Ovary (tissue), 10 donors: ENCODE measurements at places on chromosomes 3 and 15.

DNA sequence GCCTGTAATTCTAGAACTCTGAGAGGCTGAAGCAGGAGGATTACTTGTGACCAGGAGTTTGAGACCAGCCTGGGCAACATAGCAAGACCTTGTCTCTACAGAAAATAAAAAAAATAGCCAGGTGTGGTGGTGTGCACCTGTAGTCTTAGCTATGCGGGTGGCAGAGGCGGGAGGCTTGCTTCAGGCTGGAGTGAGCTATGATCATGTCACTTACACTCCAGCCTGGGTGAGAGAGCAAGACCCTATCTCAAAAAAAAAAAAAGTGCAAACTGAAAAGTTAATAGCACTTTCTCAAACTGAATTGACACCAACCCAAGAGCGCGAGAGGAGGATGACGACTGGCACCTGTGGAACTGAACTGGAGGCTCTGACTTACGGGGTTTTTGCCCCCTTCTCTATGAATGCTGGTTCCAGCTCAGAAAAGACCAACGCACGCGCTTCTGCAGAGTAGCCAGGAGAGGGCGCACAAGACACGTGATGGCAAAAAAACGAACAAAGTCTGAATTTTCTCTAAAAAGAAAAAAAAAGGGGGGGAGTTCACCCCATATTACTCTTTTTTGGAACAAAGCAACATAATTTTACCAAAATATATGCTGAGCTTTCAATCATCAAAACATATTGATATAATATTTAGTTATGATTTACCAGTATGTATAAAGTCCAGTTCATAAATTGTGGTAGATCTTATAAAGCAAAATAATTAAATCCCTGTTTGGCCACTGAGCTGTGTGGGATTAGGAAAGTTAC lies 23.7 kb downstream of the CFAP92 start:
- no peak for DNase-seq

DNA sequence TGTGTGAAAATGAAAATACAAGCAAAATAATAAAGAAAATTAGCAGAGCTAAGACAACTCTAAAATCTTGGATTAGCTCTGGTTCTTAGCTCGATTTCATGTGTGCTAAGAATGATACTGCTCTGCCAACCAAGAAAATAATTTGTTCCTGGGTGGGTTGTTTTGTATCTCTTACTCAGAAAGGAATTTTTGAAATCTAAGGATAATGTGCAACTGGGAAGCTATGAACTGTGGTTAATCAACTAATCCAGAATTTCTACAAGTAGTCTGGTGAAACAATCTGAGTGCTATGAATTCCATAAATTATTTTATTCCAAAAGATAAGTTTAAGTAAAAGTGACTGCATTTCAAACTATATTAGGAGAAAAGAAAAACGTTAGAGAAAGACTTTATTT lies 92.0 kb downstream of the TFDP2 start:
- no peak for DNase-seq

GRCh38 chr3:37988931-37989525 lies 1.6 kb upstream of the VILL start:
- no peak for DNase-seq

DNA sequence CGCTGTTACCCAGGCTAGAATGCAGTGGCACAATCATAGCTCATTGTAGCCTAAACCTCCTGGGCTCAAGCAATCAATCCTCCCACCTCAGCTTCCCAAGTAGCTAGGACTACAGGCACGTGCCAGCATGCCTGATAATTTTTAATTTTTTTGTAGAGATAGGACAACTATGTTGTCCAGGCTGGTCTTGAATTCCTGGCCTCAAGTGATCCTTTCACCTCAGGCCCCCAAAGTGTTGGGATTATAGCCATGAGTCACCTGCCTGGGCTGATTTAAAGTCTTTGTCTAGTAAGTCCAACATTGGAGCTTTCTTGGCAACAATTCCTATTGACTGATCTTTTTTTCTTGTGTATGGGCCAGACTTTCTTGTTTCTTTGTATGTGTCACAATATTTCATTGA lies 28.1 kb downstream of the SPINK8 start:
- no peak for DNase-seq

DNA sequence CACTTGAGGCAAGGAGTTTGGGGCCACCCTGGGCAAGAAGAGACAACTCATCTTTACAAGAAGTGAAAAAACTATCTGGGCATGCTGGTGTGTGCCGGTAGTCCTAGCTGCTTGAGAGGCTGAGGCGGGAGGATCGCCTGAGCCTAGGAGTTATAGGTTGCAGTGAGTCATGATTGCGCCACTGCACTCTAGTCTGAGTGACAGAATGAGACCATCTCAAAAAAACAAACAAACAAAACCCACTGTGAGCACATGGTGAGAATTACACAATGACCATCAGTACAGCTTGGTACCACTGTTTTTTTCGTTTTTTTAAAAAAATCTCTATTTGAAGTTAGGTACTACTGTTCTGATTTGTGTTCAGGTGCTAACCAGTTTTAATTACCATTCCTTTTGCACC lies 13.6 kb downstream of the VPS39 start:
- no peak for DNase-seq

DNA sequence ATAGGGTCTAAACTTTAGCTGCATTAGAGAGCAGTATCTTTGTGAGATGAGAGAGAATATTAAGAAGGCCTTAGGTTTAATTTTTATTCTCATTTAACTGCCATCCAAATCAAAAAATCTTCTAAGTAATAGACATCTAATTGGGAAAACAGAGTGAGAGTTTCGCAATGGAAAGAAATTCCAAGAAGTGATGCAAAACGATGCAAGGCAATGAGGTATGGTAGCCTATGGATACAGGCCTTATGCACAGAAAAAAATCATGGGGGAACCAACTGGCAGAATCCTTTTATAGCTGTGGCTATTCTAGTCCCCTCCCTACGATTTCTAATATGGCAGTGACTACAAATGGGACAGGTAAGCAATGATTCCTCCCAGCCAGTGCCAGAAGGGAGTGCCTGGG lies 225.9 kb downstream of the GREM1 start:
- no peak for DNase-seq

DNA sequence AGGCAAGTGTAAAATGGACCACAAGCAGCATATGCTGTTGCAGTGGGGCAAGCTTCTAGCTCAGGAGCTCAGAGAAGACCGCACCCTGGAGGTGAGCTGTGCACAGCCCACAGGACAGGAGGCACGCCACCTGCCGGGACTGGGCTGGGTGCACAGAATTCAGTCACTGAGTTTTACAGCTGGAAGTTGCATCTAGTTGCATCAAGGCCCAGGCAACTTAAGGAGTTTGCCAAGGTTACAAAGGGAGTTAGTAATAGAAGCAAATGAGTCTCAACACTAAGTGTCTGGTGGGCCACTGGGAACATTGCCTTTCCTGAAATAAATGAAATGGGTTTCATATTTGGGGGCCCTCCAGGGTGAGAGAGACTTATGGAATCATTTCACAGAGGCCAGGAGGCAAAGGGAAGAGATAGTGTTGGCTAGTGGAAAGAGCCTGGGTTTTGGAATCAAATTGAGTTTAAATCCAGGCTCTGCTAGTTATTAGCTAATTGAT lies 36.0 kb upstream of the TIMP4 start:
- DNase-seq, result no peak

GRCh38 chr3:134161898-134162615 lies 88.6 kb downstream of the RYK start:
- no peak for DNase-seq

DNA sequence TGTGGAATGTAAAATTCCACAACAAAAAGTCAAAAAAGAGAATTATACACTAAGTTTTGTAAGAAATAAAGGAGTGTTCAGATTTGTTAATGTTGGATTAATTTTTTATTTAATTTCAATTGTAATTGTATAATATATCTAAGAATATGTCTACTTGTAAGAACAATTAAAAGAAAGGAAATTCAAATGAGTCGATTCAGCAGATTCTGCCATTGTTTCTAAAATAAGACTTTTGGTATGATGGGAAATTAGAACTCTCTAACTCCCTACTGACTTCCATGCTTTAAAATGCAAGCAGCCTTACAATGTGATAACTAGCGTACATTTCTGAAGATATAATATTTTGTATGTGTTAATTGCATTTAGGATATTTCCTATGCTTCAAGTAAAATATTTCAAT lies 395.9 kb upstream of the ZNF717 start:
- no peak for DNase-seq

GRCh38 chr3:193773266-193774220 lies 180.5 kb downstream of the OPA1 start:
- no peak for DNase-seq

- peak; percentile 22 for DNase-seq
These were observed 805 bp upstream of the RGMA start for GRCh38 chr15:93089727-93090305.

DNA sequence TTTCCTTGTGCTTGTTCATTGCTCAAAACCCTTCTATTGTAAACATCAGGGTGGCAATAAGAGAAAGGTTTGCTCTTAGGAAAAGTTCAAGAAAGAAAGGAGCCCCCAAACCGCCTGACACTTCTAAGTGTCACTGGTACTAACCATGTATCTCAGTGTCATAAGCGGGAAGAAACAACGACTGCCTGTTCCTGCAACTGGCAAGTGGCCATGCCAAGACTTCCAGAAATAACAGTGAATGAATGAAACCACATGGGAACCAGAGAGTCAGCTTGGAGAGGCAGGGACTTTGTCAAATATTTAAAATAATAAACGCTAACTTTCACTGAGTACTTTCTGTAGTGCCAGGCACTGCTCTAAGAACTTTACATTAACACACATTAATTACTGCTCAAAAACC lies 1.1 kb downstream of the PLSCR2 start:
- DNase-seq, result no peak

GRCh38 chr3:67653425-67654098 lies 850 bp downstream of the SUCLG2 start:
- DNase-seq, result no peak

DNA sequence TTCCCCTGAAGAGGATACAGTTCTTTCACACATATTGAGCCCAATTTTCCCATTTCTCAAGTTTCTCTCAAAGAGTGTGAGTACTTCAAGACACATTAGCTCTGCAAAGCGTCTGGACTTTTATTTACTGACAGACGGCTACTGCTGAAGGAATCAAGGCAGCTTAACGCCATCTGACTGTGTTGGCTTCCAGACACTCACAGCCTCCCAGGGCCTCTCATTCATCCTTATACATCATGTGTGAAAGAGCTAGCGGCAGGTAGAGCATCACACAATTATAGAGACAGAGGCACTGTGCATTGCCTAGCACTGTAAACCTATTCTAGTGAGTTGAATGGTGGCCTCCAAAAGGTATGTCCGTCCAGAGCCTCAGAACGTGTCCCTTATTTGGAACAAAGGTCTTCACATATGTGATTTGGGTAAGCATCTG lies 284.1 kb upstream of the STT3B start:
- no peak for DNase-seq

- DNase-seq, result no peak
These were observed 105.6 kb upstream of the MB21D2 start for GRCh38 chr3:193023218-193023617.

- DNase-seq, result no peak
These were observed 27.1 kb upstream of the PIK3CB start for GRCh38 chr3:138861798-138862197.

- no peak for DNase-seq
These were observed 121.3 kb upstream of the CHL1 start for GRCh38 chr3:75260-75659.

GRCh38 chr3:134675726-134676256 lies 25.0 kb upstream of the KY start:
- no peak for DNase-seq

- no peak for DNase-seq
These were observed 41.9 kb upstream of the SPESP1 start for GRCh38 chr15:68888419-68888818.

GRCh38 chr3:155704771-155705559 lies 39.9 kb downstream of the PLCH1 start:
- no peak for DNase-seq

DNA sequence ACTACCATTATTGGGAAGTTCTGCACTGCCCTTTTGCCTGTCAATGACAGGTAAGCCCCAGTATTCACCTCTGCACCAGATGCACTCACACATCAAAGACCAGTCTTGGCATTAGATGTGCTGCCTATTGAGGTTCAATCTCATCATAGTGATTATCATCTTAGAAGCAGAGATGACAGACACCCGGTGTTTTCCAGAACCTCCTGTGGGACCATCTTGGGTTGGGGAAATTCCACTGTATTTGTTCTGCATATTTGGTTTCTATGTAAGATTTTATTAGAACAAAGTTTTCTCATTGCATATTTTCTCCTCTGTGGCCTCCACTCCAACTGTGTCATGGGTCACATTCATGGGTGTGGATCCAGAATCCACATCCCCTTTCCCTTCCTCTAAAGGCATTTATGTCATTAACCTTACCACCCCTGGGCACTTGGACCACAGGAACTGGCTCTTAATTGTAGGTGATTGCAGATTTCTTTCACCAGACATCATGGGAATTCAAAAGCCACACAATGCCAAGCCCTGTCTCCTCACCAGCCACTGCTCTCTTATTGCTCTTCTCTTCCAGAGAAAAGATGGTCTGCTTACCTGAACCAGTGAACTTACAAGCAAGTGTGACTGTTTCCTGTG lies 31.2 kb downstream of the PLA1A start:
- no peak for DNase-seq

GRCh38 chr15:71400294-71400693 lies 285.0 kb downstream of the THSD4 start:
- DNase-seq, result no peak

GRCh38 chr3:69448877-69449276 lies 63.0 kb upstream of the FRMD4B start:
- no peak for DNase-seq

DNA sequence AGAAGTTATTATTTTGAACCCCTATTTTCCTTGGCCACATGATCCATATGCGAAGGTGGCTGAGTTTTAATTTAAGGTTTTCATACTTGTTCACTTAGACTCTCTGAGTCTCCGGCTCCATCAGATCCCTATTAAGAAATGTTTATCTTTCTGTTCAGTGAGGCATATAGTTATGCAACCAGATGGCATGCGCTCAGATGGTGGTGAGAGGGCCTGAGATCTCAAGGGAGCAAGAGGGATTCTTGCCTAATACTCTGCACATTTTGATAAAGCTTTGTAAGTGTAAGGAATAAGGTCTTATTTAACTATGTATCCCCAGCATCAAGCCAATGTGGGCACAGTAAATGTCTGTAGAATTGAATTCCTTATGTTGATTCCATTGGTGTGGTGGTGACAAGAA lies 78.9 kb upstream of the DPH6 start:
- DNase-seq, result no peak

DNA sequence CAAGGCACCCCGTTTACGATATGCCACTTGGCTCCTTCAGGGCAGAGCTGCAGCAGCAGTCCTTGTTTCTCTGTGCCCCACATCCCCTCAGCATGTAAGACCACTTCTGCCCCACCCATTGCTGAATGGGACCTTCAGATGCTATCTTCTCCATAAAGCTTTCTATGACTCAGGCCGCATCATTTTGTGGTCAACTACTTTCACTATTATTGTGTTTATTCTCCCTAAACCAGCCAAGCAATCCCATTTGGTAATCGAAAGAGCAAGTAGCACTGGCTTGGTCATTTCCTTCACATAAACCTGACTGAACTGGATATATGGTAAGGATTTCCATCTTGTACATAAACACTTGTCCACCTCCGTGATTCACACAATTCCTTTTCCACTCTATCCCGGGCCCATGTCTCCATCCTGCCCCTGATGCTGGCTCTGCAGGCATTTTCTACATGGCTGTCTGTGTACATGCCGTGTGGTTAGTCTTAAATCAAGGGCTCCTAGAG lies 25.7 kb downstream of the LIPC start:
- DNase-seq, result no peak

- no peak for DNase-seq
These were observed 243.8 kb downstream of the KCNH8 start for GRCh38 chr3:19392150-19392549.

- peak; percentile 52 for DNase-seq
These were observed 76.2 kb upstream of the HERC1 start for GRCh38 chr15:63909819-63910437.

GRCh38 chr3:15932348-15933300 lies 134.8 kb upstream of the ANKRD28 start:
- no peak for DNase-seq
